ENCODE measurements at places on chromosomes 3 and 15.

GRCh38 chr3:118137778-118138177 lies 896.9 kb downstream of the IGSF11 start:
- DNase-seq: no peak

- no peak for DNase-seq
These were observed 9.8 kb upstream of the CLPX start for GRCh38 chr15:65194826-65195547.

GRCh38 chr15:60004846-60005351 lies 788 bp downstream of the FOXB1 start:
- no peak for DNase-seq

- no peak for DNase-seq
These were observed 69.3 kb upstream of the SOX14 start for GRCh38 chr3:137694836-137695235.

DNA sequence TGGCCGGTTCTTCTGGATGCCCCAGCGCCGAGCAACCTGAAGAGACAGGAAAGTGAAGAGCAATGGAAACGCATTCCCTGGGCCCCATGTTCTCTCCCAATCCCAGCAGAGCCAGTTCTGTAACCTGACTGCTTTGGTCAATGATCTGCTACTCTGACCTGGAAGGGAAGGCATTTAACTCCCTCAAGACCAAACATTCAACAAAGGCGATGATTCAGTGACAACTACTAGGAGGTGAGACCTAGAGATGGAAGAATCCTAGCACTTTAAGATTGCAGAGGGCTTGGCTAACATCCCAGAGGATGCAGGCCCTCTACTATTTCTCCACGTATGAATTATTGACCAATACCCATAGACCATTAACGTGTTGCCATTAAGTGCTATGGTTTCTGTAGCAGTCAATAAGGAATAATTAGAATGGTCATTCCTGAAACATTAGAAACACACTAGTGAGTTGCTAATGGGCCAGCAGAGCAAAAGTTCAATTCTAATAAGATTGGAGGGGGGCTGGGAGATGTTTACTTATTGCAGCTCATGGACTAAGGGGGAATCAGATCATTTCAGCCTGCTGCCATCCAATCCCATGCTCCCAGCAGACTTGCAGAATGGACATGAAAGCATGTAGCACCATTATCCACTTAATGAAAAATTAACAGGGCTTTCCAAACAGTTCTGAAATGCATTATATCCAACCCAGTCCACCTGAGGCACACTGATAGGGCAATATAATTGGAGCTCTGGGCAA lies 56.6 kb downstream of the ETV5 start:
- no peak for DNase-seq

- DNase-seq: no peak
These were observed 220.3 kb downstream of the THSD4 start for GRCh38 chr15:71335591-71335990.

- no peak for DNase-seq
These were observed 43.6 kb upstream of the DIPK2A start for GRCh38 chr3:143928056-143928455.

DNA sequence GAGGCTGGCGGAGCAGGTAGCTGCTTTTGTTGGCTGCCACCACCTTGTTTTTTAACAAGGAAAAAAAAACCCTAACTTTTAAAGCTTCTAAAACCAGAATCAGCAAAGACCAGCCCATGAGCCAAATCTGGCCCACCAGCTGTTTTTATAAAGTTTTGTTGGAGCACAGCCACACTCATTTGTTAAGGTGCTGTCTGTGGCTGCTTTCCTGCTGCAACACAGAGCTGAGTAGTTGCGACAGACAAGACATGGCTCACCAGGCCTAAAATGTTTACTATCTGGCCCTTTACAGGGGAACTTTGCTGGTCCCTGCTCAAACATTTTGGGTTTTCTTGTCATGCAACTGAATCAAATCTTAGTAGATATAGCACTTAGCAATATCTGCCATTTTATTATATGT lies 18.9 kb downstream of the EFCAB12 start:
- no peak for DNase-seq

DNA sequence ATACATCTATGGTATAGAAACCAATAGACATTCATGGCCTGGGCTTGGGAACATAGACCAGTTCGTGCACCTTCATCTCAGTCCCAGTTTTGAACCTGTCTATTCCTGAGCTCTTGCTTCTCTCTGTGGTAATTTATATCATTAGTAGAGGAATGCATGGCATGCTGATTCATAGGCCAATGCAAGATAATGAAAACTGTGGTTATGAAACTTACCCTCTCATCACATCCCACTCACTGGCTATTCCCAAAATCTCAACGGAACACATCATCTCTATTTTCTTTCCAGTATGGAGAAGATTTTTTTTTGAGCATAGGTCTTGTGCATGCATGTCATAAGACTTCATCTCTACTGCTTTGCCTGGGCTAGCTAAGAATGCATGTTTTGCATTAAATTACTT lies 18.7 kb upstream of the P2RY12 start:
- DNase-seq: no peak

DNA sequence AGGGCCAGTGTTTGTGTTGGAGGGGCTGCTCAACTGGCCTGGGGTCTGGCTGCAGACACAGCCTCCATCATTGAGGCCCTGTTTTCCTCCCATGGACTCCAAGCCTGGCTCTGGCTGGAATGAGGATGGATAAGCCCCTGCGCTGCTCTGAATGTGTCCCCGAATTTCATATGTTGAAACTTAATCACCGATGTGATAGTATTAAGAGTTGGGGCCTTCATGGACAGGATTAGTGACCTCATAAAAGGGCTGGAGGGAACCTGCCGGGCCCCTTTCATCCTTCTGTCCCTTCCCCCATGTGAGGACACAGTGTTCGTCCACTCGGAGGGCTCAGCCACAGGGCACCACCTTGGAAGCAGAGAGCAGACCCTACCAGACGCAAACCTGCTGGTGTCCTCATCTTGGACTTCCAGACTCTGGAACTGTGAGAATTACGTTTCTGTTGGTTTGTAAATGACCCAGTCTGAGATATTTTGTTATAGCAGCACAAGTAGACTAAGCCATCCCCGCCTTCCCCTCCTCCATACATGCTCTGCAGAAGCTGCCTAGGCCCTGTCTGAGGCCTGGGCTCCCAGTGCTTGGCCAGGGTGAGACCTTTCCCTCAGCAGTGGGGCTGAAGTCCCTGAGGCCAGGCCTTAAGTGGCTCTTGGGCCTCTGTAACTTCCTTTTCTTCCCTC lies 3.8 kb upstream of the LCTL start:
- DNase-seq: no peak

- no peak for DNase-seq
These were observed 319.4 kb upstream of the MDFIC2 start for GRCh38 chr3:70631716-70632307.

DNA sequence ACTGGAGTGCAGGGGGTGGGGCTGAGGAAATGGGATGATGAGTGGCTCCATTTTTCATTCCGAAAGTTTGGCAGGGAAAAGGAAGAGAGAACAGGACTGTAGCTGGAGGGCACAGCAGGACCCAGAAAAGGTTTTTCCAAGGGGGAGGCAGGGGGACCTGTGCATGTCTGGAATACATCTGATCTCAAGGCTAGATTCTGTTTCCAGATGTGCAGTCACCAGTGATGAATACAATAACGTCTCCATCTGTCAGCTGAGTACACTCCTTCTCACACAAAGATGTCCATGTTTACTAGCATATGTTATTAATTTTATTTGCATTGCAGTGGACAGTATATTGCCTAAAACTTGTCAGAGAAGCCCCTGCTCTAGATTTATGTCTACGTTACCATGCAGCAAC lies 39.9 kb upstream of the PRTG start:
- DNase-seq: no peak

DNA sequence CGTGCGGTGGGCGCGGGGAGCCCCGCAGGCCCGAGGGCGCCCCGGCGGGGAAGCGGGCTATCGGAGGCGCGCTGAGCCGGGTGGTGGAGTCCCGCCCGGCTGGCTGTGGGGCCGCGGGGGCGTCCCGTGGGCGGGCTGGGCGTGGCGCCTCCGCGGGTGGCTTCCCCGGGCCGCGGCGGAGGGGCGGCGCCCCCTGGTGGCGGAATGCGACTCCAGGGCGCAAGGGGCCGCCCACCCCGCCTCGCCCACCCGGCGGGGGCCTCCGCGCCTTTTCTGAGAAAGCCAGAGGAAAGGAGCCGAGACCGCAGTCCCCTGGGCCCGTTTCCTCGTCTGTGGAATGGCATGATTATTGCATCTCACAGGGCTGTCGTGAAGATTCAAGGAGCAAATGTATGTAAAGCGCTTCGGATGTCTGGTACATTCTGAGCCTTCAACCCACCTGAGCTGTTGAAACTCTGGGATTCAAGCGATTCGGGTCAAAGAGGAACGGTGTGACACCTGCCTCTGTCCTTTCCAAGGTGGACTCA lies 31.9 kb upstream of the RAB6B start:
- no peak for DNase-seq

- DNase-seq: peak; percentile 21
These were observed 8.1 kb downstream of the FAM131A start for GRCh38 chr3:184345317-184346144.

- no peak for DNase-seq
These were observed 6.1 kb downstream of the ANP32A start for GRCh38 chr15:68814596-68814995.

GRCh38 chr3:70753572-70753971 lies 441.1 kb upstream of the MDFIC2 start:
- DNase-seq: no peak
